ENCODE measurements at places on chromosomes 4 and X.

GRCh38 chr4:52588097-52588496 lies 71.0 kb downstream of the USP46 start:
- no peak for DNase-seq

GRCh38 chr4:101102114-101102742 lies 245.1 kb downstream of the PPP3CA start:
- no peak for DNase-seq

DNA sequence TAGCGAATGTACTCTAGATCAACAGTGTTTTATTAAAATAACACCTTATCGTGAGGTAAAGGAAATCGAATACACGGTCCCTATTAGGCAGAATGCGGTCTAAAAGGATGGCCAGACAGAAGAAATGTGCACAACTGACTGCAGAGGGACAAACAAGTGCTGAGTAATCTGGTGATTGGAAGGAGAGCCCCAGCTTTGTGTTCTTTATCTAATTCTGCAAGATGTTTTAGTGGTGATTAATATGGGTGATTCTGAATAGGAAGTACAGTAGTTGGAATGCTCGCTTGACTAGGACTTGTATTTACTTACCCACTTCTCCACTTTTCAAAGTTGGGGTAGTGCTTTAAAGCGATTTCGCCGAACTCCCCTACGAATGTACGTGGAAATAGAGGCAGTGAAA lies 1.2 kb downstream of the WDR44 start:
- DNase-seq: no peak

DNA sequence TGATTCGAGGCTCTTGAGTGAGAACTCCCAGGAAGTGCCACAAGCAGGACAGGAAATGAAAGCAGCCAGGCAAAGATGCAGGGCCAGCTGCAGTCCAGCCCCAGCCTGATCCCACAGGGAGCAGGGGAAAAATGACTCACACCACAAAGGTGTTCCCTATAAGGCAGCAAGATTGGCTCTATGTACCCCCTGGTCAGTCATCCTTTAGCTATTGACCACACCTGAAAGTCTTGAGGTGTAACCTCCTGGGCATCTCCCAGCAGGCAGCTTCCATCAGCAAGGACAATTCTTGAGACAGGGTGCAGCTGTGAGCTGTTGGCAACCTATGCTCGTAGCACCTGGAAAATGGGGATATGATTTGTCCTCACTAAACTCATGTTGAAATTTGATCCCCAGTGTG lies 27.9 kb upstream of the EXOC1L start:
- DNase-seq: no peak

DNA sequence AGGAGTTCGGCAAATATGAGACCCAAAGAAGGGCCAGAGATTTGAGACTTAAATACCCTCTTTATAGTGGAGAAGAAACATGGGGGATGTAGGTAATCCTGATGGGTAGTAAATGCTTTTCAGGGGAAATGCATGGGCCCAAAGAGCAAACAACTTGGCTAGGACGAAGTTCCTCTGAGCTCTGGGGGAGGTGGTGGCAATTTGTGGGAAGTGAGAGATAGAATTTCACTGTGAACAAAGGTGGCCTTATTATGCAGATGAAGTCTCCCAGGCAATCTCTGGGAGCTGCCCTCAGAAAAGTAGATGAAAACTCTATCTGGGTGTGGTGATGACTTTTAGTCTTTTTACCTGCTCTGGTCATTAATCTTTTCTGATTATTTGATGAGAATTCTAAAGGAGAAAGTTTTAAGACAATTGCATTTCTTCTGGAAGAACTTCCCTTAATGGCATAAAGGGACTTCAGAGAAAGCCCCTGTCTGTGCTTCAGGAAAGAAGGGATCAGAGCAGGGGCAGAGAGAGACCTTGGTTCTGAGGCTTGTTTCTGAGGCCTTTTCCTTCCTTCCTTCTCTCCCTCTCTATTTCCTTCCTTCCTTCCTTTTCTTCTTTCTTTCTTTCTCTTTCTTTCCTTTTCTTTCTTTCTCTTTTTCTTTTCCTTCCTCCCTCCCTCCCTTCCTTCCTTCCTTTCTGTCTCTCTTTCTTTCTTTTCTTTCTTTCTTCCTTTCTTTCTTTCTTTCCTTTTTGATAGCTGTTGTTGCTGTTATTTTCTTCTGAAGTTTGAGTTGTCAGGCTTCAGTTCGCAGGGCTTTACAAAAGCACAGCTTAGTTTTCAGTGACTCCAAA lies 37.5 kb upstream of the MAOA start:
- no peak for DNase-seq

GRCh38 chr4:8860096-8860891 lies 11.3 kb downstream of the HMX1 start:
- DNase-seq: no peak

DNA sequence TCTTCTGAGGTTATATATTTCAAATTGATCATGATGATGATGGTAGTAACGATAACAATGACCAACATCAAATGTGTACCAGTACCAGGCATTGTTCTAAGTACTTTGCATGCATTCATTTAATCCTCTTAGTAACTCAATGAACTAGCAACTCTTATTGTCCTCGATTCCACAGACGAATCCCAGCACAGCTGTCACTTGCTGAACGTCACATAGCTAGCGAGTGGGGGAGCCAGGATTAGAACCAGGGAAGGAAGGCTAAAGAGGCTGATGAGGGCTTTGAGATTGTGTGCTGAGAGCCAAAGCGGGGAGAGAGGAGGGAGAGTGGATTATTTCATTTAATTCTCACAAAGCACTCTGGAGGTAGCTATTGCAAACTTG lies 103.6 kb downstream of the PHOX2B start:
- DNase-seq: no peak

GRCh38 chrX:39475372-39475771 lies 622.4 kb downstream of the BCOR start:
- DNase-seq: no peak

DNA sequence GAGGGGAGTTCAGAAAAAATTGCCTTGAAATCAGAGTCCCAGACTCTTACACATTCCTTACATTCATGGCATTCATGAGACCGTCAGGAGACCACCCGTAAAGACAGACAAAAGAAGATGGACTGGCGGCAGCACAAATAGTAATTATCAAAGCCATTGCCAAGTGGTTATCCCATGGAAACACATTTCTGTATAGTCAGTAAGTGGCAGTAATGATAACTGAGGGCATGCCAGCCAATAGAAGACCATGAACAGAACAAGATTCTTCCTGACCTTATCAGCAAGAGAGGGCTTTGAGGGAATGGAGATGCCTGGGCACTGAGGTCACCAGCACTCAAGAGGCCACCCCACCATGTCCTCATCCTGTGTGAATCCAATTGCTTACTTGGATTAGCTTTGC lies 121.7 kb upstream of the HCCS start:
- no peak for DNase-seq

GRCh38 chr4:96681218-96681617 lies 841.3 kb downstream of the PDHA2 start:
- DNase-seq: no peak

- DNase-seq: no peak
Observed at GRCh38 chr4:74751247-74751646, 43.1 kb downstream of the BTC start.

GRCh38 chr4:67874986-67875385 lies 8.8 kb downstream of the TMPRSS11D start:
- DNase-seq: no peak

DNA sequence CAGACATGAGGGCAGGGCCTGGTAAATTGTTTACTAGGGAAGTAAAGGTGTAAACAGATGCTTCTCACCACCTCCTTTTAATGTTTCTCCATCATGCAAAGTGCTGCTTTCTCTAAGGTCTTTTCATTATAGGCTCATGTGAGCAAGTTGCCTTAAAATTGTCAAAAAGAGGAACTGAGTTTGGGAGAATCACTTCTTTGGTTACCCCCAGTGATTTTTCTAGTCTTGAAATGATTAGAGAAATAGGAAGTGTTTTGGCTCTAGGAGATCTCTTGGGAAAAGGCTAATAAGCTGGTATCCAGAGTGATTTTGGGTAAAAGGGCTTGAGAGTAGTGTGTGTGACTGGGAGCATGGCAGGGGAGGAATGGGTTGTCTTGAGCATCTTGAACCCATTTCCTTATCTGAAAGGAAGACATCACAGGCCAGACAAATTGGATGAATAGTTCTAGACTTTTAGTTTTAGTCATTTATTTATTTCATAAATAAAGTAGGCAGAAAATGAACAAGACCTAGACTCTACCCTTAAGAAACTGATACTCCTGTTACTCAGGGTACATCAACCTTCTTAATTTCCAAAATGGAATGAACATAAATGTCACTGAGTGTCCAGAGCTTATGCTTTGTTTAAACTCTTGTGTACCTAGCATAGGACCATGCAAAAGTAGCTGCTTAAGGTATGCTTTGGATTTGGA lies 14.2 kb downstream of the GRPR start:
- DNase-seq: no peak

- DNase-seq: no peak
Observed at GRCh38 chr4:14827111-14827510, 175.2 kb upstream of the CPEB2 start.

DNA sequence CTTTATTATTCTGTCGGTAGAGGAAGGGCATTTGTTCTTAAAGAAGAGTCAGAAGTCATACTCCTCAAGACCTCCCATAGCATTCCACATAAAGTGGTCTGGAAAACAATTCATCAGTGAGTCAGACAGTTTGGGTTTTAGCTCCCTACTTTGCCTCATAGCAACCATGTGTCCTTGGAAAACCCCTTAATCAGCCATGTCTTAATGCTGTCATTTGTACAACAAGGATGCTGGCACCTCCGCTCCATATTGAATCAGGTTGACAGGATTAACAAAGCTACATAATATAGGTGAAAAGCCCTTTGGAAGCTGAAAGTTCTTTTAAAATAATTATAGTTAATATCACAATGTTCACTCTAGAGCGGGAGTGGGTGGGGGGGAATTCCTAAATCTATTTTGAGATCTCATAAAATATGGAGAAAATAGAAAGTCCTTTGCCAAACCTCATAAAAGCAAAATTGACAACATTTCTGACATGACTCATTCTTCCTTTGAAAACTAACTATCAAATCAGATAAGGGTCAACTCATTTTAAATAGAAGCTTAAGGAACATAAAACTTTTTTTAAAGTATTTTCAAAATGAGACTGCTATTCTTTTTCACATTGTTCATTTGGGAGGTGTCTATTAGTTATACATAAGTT lies 37.3 kb upstream of the GUCY1A1 start:
- no peak for DNase-seq

- no peak for DNase-seq
Observed at GRCh38 chrX:116417214-116417613, 19.2 kb upstream of the SLC6A14 start.
